ENCODE measurements at places on chromosomes 2 and 18.

DNA sequence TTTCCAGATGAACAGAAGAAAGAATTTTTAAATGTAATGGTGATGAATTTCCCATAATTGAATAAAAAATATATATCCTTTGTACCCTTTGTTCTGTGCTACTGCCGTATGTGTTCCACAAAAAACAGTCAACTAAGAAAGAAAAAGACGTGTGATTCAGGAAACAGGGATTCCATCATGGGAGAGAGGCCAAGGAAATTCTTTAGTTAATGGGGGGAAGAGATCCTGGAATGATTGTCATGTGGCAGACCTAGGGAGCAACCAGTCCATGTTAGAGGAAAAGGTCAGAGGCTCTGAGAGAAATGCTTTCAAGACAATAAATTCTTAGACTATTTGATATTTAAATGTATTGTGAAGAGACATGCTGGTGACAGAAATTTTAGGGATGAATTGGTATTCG is 76.6 kb downstream of the CPO start:
- DNase-seq = no peak

DNA sequence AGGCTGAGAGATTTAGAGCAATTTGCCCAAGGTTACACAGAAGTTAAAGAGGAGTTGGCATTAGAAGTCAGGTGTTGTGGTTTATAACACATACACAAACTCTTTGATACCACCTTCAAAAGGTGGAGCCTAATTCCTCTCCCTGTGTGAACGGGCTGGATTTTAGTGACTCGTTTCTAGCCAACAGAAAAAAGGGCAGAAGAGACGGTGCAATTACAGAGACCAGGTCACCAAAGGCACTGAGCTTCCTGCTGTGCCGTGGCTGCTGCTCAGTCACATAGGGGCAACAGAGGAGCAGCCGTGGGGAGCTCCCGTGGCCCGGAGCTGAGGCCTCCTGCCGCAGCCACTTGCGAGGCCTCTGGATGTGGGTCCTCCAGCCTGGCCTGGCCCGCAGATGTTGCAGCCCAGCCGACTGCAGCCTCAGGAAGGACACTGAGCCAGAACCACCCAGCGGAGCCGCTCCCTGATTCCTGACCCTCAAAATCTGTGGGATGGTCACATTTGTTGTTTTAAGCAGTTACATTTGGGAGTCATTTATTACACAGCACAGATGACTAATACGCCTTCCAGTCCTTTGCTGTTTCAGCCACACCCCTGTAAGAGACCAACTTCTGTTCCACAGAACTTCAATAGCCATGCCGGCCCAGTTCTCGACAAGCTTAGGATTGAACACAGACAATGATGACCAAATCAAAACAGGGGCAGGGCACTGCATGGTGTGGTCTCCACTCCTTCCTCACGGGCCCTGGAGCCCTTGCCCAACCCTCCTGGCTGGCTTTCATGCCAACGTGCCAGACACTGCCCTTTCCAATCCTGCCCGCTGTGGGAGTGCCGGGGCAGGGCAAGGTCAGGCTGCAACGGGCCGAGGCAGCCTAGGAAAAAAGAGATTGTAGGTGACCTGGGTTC is 17.1 kb downstream of the EDAR start:
- no peak for DNase-seq

DNA sequence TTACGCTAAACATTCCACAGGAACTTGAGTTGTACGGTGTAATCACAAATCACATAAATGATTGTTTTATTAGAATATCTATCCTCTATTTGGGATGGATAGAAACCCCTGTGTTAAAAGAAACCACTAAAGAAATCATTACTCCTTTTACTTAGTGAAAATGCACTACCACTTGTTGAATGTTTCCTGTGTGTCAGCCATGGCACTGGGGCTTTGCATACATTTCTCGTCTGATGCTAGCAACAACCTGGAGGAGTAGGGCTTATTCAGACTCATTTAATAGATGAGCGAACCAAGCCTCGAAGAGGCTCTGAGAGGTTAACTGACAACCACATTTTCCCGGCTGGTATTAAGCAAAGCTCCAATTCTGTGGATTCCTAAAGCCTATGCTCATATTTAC is 60.5 kb upstream of the PELI1 start:
- DNase-seq = no peak

DNA sequence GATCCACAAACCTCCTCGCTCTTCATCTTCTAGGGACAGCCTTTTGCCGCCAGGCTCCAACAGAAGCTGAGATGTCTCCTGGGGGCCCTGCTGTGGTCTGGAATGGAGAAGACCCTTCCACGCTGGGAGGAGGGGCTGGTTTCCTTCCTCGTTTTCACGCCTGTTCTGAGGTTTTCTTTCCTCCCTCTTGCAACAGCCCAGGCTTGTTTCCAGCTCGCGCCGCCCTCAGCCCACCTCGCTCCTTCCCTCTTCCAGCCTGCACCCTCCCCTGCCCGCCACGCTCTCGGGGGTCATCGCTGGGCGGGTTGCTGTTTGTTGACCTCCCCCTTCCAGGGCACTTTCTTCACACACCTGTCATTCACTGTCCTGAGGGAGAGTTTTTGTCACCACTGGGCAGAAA is 55.4 kb downstream of the VAPA start:
- DNase-seq = no peak

DNA sequence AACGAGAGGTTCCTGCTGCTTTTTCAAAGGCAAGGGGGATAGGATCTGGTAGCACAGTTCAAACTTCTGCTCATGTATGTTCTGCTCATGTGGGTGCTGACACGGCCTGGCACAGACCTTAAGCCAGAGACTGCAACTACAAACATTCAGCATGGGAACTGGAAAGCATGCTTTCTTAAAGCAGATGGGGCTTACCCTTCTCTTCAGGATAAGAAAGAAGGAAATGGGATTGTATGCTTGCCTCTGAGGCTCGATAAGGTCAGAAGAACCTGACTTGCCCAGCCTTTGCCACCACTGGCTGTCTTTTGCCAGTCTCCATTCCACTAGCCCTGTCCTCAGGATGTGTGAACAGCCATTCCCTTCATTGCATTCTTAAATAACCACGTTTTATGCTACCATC is 10.7 kb downstream of the DOCK10 start:
- DNase-seq = no peak

GRCh38 chr2:20423847-20424246 is 23.0 kb upstream of the RHOB start:
- DNase-seq = no peak

DNA sequence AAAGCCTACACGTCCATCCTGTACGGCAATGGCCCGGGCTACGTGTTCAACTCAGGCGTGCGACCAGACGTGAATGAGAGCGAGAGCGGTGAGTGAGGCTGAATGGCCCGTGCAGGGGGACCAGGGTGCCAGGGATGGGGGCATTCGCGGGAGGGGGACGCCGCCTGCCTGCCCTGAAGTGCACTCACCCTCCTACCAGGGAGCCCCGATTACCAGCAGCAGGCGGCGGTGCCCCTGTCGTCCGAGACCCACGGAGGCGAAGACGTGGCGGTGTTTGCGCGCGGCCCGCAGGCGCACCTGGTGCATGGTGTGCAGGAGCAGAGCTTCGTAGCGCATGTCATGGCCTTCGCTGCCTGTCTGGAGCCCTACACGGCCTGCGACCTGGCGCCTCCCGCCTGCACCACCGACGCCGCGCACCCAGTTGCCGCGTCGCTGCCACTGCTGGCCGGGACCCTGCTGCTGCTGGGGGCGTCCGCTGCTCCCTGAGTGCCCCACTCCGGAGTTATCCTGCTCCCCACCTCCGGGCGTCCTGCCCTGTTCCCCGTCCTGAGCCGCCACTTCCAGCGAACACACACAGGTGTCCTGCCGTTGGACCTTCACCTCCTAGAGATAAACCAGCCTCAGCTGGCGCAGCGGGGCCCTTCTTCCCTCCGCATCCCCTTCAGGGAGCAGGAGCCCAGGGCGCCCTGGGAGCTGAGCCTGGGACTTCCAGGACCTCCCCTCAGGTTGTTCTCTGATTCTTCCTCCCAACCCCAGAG is 2.9 kb downstream of the ALPI start:
- DNase-seq = no peak

DNA sequence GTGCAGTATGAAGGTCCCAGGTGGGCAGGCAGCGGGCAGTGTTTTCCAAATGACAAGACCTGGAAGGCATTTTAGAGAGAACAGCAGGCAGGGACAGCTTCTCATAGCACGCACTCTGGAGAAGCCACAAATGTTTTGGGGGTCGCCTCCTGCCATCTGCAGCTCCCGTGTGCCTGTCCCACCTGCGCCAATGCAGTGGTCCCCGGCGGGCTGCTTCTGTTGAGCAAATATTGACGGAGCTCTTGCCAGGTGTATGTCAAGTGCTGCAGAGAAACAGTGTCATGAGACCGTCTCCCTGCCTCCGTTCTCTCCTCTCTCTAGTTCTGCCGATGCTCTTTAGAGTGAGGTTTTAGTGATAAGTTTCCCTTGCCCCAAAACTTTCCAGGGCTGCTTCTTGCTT is 174.8 kb downstream of the LDLRAD4 start:
- peak; percentile 32 for DNase-seq

Data from DMS79 (cell line).